NCI-H2171 (cell line): ENCODE measurements at places on chromosomes 2 and 18.
A peak's percentile ranks its signal among the peaks of the same experiment; 100 is the strongest.

DNA sequence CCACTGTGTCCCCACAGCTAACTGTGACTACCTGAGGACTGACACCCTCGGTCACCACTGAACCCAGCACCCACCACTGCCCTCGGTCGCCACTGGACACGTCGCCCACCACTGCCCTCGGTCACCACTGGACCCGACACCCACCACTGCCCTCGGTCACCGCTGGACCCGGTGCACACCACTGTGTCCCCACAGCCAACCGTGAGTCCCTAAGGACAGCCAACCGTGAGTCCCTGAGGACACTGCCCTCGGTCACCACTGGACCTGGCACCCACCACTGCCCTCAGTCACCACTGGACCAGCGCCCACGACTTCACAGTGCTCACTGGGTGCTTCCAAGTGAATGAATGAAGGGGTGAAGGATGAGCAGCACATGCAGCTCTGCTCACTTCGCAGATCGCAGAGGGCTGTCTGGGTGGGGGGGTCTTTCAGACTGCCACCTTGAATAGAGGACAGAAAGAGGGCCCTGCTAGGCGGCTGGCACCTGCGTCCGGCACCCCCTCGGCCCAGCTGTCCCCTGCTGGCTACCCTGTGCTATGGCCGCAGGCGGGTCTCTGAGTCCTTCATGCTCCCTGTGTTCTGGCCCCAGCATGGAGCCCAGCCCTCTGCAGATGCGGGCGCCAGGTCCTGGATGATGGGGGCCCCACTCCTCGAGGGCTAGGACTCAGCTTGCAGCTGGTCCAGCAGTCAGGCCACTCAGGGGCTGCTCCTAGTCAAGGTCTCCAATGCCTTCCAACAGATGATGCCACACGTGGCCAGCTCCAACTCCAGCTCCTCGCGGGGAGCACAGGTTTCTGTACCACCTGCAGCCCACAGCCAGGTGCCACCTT, 51.4 kb upstream of the GPC1 start:
- DNase-seq, result no peak

GRCh38 chr2:68764806-68765311, 30.2 kb downstream of the ARHGAP25 start:
- no peak for DNase-seq

GRCh38 chr2:72561621-72562318, 264.1 kb downstream of the EXOC6B start:
- DNase-seq, result no peak

GRCh38 chr2:176146101-176146500, 5.2 kb upstream of the HOXD4 start:
- DNase-seq, result no peak

DNA sequence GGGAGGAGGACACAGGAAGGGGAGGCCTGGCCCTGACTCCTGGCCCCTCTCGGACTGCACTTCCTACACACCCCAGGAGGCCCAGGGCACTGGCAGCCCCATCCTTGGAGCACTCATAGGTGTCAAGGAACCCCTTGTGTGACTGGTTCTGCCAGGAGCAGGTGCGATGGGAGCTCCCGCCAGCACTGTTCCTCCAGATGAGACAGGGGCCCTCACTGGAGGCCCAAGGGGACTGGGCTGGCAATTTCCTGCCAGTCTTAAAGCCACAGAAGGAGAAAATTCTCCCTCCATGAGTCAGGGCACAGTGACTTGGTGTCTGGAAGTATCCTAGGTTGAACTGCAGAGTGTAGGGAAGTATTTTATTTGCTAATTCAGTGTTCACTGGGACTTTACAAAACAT, 42.8 kb upstream of the MAL start:
- no peak for DNase-seq

- DNase-seq, result no peak
These were observed 34.2 kb upstream of the CTDP1 start for GRCh38 chr18:79645291-79645983.

DNA sequence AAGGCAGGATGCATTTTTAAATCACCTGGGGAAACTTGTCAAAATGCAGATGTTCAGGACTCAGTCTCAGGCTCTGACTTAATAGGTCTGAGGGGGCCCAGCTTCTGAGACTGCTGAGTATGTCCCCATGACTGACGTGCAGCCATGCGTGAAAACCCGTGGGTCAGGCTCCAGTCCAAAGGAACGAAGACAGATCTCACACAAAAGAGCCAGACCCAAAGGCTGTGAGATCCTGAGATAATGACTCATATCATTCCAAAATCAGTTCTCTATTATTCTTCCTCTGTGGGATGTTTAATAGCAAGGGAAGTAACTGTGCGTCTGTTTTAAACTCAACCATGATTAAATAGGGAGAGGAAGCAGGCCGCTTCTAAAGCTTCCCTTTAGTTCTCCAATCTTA, 107.4 kb upstream of the ACAA2 start:
- DNase-seq, result no peak

- no peak for DNase-seq
These were observed 269.1 kb downstream of the TMX3 start for GRCh38 chr18:68445668-68446426.

DNA sequence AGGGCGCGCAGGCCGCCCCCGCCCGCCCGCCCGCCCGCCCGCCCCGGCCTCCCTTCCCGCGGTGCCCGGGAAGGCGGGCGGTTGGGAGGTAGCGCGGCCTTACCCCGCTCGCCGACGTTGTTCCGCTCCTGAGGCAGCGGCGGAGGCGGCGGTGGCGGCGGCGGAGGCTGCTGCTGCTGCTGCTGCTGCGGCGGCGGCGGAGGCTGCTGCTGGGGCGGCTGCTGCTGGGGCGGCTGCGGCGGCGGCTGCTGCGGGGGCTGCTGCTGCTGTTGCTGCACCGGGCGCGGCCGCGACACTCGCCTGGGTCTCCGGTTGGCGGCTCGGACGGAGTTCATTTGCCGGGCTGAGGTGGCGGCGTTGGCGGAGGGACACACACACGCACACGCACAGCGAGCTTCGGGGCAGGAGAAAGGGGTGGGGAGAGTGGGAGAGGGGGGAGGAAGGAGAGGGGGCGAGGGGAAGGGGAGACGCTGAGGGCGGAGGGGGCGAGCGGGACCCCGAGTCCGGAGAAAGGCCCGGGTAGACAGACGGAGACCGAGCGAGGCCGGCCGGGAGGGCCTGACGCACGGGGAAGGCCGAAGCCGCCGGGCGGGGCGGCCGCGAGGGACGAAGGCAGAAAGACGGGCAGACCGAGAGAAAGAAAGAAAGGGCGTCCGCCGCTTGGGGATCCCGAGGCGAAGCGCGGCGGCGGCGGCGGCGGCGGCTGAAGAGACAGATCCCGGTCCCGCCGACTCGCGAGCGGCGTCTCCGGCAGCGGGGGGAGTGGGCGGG, 727 bp downstream of the FBXO11 start:
- DNase-seq, result peak; percentile 52

DNA sequence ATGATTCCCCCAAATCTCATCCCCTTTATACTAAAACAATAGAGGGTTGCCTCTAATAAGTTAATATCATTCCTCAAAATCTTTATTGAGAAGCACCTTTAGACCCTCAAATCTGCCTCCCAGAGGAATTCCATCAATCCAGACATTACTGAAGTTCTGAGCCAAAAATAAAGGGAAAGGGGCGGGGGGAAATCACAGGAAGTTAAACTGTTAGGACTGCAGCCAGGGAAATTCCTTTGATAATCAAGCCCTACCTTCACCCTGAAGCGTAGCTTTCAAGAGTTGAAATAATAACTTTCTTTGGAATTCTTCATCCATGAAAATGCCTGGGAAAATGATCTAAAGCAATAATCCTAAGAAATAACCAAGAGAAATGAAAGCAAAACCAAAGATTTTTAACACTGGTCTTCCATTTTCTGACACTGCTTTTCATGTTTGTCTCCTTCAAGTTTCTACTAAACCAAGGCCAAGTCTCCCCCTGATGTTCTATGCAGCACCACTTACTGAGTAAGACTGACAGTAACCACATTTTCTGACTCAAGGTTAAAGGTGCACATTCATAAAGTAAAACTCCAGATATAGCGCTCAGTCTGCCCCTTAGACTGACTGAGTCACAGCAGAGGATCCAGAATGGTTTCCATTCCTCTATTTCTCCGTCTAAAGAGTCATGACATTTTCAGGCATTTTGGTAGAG, 78.2 kb downstream of the TCF4 start:
- DNase-seq, result no peak

DNA sequence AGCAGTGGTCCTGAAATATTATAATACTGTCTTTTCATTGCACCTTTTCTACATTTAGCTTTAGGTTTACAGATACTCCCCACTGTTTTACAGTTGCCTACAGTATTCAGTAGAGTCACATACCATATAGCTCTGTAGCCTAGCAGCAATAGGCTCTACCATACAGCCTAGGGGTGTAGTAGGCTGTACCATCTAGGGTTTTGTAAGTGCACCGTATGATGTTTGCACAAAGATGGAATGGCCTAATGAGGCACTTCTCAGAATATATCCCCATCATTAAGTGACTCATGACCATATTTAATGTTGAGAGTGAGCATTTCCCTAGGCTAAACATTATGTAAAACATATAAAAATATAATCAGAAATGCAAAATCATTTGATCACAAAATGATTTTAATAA, 511.3 kb upstream of the RAB12 start:
- DNase-seq, result no peak

GRCh38 chr2:127575941-127576432, 40.5 kb downstream of the MYO7B start:
- DNase-seq, result no peak

GRCh38 chr2:26401739-26402541, at the start of gene DRC1:
Gene DRC1 (plus strand): TSS chr2:26401920. CDS start chr2:26401990, 70 bp downstream.
- peak; percentile 71 for DNase-seq

DNA sequence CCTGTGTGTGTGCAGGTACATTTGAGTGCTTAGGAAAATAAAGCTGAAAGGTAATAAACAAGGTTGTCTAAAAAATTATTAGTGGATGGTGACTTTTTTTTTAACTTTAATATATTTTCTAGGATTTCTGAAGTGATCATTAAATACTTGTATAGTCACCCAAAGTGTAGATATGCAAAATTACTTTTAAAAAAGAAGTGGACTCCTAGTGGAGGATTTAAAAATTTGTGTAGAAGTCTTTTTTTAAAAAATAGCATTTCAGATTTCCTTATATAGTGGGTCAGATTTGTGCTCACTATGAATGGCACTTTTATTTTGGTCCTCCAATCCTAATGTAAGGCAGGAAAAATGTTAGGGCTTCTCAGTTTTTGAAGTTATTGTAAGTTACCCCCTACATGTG, 3.9 kb downstream of the GORASP2 start:
- DNase-seq, result no peak

- DNase-seq, result no peak
These were observed 8.6 kb downstream of the DOCK10 start for GRCh38 chr2:225033440-225034318.

DNA sequence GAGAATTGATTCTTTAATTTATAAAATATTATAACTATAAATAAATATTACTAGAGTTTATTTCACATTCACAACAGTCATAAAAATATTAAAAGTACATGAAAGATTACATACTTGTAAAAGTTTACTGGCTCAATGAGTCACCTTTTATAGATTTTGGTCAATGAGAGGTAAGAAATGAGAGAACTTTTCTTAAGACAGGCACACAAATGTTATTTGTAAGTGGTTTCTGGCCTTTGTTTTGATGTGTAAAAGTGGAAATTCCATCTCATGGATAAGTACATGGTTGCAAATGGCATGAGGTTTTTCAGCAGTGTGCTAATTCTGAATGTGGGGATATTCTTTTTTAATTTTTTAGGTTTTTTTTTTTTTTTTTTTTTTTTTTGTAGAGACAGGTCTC, 63.8 kb downstream of the TTC27 start:
- no peak for DNase-seq

- DNase-seq, result no peak
These were observed 1127.5 kb upstream of the CELF4 start for GRCh38 chr18:38693104-38693503.

- DNase-seq, result no peak
These were observed 199.4 kb upstream of the REV1 start for GRCh38 chr2:99689145-99689742.

- DNase-seq, result no peak
These were observed 213.9 kb downstream of the RAB3GAP1 start for GRCh38 chr2:135265960-135266490.

- no peak for DNase-seq
These were observed 47.9 kb upstream of the FANCL start for GRCh38 chr2:58289029-58289428.

DNA sequence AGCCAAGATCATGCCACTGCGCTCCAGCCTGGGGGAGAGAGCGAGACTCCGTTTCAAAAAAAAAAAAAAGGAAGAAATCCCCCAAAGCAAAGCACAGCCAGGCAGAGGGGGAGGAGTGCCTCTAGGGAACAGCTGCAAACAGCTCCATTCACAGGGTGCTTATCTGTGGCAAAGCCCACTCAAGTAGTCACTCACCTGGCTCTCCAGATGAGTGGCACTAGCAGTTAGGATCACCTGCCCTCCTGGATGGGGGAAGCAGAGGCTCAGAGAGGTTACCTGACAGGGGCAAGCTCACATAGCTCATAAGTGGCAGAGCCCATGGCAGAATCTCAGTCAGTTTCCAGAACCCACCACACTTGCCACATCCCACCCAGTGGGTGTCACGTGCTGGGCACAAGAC, 30.3 kb downstream of the TFCP2L1 start:
- DNase-seq, result peak; percentile 63

- no peak for DNase-seq
These were observed 99.9 kb downstream of the PARD3B start for GRCh38 chr2:204645018-204645773.

- DNase-seq, result no peak
These were observed 35.4 kb upstream of the PGAP1 start for GRCh38 chr2:196961889-196962288.

- DNase-seq, result no peak
These were observed 15.5 kb downstream of the HDLBP start for GRCh38 chr2:241300000-241300399.

GRCh38 chr2:29527947-29528346, 393.4 kb downstream of the ALK start:
- DNase-seq, result no peak

DNA sequence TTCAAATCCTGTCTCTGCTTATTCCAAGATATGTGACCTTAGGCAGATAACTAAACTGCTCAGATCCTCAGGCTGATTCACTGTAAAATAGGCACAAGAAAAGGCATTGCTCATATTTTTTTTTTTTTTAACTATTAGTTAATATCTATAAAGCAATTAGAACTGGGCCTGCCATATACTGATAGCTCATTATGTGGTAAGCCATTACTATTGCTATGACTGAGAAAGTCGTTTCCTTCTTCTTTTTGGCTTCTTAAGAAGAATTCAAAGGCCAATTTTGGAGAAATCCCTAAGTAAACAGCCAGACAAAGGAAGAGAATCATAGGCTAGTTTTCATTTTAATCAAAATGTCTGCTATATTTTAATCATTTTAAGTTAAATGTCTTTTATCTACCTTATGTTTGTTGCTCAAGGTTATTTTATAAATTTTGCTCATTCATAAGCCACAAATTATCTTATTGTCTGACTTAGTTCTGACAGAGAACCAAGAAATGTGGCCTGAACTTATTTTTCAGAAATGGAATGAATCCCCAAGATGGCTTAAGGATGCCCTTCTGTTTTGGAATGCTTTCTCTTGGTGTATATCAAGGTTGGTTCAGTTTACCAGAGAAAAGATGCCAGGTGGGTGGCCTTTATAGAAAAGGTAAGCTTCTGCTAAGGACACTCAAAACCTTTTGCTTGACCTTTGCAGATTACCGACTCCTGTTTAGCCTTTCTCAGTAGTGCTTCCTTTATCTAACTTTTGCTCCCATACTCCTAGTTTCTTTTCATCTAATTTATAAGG, 21.3 kb upstream of the VRK2 start:
- no peak for DNase-seq
